ENCODE measurements at places on chromosomes 2 and 18.

GRCh38 chr2:105739426-105739825 lies 5.3 kb upstream of the NCK2 start:
- no peak for DNase-seq

DNA sequence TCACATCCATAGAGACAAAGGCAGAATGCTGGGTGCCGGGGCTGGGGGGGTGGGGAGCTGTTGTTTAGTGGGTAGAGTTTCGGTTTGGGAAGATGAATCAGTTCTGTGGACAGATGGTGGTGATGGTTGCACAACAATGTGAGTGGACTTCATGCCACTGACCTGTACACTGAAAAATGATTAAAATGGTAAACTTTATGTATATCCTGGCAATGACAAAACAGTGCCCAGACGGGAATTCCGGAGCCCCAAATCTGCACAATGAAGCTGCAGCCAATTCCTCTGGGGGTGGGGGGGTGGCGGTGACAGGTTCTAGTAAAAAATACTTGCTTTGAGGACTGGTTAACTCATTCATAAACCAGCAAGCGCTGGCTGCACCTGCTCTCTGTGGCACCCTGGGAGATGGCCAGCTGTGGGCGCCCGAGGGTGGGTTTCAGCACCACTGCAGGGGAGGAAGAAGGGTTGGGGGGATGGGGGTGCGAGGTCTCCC lies 81.8 kb upstream of the HPCAL1 start:
- peak; percentile 20 for DNase-seq

- DNase-seq = no peak
Observed at GRCh38 chr18:23357996-23358594, 95.0 kb upstream of the RIOK3 start.

- DNase-seq = no peak
Observed at GRCh38 chr18:23825496-23825895, 136.2 kb downstream of the LAMA3 start.

DNA sequence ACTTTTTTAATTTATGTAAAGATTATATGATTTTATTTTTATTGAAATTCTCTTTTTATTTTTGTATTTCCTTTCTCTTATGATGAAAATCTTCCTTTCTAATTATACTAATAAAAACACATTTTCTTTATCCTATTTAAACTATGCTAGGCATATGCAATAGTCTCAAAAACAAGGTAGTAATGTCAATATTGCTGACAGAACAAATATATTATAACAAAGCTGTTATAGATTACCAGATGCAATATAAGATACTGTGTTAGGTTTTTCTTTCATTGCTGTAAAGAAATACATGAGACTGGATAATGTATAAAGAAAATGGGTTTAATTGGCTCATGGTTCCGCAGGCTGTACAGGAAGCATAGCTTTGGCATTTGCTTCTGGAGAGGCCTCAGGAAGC lies 631.2 kb upstream of the SOX11 start:
- DNase-seq = no peak

Data from AG09319 (cell line).